Activated CD8-positive, alpha-beta memory T cell treated with anti-CD3 and anti-CD28 coated beads for 4 hours (primary cell): ENCODE measurements at places on chromosomes 4 and X.

DNA sequence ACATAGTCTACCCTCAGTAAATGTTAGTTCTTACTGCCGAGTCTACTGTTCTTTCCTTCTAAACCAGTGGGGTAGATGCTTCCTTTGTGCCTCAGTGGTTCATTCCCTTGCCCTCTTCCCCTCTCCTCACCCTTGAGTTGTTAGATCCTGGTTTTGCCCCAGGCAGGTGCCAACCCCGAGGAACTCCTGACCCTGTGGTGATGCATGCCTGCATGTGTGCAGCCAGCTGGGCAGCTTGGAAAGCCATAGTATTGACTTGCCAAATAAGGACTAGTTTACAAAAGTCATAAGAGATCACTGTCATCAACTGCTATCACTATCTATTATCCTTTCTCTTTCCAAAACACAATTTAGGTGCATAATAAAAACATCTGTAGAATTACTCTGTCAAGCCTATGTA, 50.9 kb downstream of the REPS2 start:
- no peak for DNase-seq

DNA sequence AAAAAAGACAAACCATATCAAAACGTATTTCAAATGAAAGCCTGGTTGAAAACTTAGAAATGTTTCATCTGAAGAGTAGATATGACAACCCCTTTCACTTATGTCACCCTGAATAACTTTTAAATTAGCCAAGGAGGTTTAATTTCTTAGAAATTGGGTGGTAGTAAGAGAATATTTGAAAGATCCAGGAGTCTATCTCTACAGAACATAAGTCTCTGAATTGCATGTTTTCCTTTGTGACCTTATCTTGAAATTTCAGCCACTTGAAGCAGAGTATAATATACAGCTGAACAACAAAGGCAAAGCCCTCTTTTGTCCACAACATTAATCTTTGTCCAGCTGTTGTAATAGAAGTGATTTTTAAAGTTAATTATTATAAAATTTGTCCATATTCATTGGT, 49.5 kb downstream of the TMEM154 start:
- DNase-seq = no peak

- no peak for DNase-seq
These were observed 349.2 kb downstream of the BMPR1B start for GRCh38 chr4:95107004-95107403.

DNA sequence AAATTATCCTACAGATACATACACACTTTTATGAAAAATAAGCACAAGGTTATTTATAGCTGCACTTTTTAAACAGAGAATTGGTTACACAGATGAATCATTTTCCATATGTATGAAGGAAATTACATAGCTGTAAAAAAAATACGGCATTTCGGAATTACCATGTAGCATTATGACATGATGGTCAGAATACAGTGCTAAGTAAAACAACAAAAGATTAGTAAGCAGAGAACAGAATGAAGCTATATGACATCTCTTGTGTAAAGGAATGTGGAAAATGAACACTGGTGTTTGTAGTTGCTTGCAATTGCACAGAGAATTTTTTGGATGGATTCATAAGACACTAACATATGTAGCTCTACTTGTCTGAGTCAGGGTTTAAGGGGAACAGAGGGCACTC, 1222.0 kb upstream of the PRKX start:
- DNase-seq = no peak

- DNase-seq = no peak
These were observed 16.0 kb downstream of the AMELX start for GRCh38 chrX:11309220-11309619.

GRCh38 chr4:80463509-80463908, 128.0 kb downstream of the CFAP299 start:
- no peak for DNase-seq

GRCh38 chr4:38132107-38132673, 172.0 kb downstream of the PTTG2 start:
- peak; percentile 61 for DNase-seq

GRCh38 chrX:154018518-154019060, 1.1 kb downstream of the IRAK1 start:
- no peak for DNase-seq

GRCh38 chr4:149987330-149988086, 90.7 kb upstream of the DCLK2 start:
- no peak for DNase-seq

- DNase-seq = no peak
These were observed 1487.3 kb downstream of the PCDH7 start for GRCh38 chr4:32207456-32207855.

DNA sequence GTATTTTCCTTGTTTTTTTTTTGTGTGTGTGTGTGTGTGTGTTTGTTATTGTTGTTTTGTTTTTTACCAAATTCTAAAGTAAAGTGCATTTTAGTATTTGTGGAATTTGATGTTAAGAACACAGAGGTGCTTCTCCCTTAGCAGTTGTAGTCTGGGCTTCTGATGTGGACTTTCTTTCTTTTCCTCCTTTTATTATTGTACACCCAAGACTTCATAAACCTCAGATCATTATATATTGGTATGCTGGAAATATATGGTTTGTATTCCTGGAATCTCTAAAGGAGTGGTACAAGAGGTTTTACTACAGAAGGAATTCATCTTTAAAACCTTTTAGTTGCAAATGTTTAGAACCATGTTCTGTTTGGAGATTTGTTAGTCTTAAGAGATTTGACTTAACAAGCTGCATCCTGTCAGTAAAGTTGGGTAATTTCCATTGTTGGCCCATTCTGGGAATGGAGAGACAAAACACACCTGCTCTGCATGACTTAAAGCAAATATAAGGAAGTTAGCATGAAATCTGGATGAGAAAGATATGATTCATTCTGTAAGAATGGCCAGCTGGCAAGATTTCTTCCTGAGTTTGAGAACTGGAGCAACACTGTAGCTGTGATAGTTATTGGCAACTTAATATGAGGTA, 64.0 kb downstream of the SMAD1 start:
- DNase-seq = no peak

GRCh38 chr4:56972809-56973208, 4.6 kb downstream of the NOA1 start:
- DNase-seq = no peak
